CD4-positive, alpha-beta T cell treated with Interleukin-17A for 4 hours (primary cell): ENCODE measurements at places on chromosomes 16 and 17.

GRCh38 chr17:29573558-29573869, 5.0 kb downstream of the TP53I13 start:
- no peak for DNase-seq

- no peak for DNase-seq
Measured at GRCh38 chr17:70353408-70354092, 184.2 kb downstream of the KCNJ2 start.

GRCh38 chr17:44312396-44313104, 4.1 kb downstream of the RUNDC3A start:
- DNase-seq: no peak

- DNase-seq: no peak
Measured at GRCh38 chr17:48630009-48630924, 4.1 kb upstream of the HOXB9 start.

GRCh38 chr16:50372611-50373344, 4.0 kb upstream of the BRD7 start:
- DNase-seq: no peak

DNA sequence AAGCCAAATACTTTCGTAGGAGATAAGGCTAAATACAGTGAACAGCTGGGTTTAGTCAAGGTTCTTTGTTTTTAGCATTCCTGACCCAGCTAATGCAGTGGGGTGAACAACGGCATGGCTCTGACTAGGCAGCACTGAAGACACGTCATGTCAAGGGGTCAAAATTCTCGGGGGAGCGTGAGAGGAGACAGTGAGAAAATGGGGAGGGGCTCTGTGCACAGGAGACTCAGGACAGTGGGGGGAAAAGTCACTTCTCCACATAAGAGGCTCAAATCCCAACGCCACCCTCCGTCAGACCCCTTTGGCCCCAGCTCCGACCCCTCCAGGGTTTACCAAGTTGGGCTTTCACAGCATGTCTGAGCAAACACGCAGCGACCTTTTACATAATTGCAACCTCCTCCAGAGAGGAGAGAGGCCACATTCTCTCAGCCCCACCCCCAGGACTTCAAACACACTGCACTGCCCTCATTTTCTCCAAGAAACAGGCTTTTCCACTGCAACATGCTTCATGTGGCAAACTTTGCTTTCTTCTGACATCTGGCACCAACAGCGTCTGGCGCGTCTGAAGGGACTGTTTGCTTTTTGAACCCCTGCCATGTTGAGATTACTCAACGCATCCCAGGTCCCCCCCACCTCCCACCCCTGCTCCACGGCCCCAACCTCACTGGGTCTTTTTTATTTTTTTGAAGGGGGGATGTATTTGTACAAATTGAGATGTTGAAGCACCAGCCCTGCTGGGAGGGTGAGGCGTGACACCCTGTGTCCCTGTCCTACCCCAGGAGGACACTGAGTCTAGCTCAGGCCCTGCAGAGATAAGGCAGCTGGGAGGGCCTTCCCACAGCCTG, 30.0 kb downstream of the AXIN2 start:
- no peak for DNase-seq

DNA sequence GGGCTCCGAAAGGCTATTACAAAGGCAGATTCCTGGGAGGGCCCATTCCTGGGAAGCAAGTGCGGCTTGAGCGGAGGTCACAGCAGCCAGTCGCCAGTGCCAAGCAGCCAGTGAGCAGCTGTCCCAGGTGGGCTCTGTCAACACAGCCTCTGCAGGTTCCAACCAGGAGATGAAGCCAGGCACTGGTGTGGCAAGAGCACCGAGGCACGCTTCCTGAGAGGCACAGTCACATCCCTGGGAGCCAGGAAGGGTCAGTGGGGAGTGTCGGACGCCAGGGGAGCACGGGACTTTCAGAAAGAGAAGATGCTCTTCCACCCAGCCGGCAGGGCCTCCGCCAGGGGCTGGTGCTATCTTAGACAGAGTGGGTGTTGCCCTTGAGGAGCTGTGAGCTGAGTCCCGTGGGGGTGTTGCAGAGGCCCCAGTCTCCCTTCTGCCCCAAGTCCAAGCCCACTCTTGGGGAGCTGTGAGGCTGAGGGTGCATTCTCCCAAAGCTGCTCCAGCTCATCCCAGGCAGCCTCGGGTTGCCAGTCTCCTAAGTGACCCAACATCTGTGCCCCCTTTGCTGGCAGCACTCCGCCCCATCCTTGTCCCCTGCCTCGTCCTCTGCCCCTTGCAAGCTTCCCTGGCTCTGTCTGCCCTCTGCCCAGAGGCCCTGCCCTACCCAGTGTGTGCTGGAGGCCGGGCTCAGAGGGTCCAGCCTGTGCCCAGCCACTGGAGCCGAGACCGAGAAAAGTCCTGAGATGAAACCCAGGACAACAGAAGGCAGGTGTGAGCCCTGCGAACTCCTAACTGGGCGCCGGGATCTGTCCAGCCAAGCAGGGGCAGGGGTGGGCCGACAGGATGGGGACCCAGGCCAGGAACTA, 6.6 kb downstream of the UBALD1 start:
- DNase-seq: no peak

- peak; percentile 79 for DNase-seq
Measured at GRCh38 chr16:57475711-57476339, 10.5 kb downstream of the DOK4 start.

DNA sequence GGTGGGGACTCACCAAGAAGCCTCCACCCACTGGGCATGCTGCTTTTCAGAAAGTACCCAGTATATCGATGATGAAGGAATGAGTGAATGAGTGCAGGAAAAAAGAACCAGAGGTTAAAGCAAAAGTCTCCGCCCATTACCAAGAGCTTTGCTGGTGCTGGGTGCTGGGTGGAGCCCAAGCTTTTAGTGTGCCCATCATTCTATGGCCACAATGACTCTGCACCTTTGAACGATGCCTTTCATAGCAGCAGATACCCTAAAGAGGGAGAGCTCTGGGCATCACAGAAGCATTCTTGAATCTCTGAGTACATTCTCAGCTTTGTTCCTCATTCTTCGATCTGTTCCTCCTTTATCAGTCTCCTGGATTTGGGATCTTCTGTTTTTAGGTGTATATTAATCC, 450.7 kb upstream of the CCL2 start:
- DNase-seq: no peak

DNA sequence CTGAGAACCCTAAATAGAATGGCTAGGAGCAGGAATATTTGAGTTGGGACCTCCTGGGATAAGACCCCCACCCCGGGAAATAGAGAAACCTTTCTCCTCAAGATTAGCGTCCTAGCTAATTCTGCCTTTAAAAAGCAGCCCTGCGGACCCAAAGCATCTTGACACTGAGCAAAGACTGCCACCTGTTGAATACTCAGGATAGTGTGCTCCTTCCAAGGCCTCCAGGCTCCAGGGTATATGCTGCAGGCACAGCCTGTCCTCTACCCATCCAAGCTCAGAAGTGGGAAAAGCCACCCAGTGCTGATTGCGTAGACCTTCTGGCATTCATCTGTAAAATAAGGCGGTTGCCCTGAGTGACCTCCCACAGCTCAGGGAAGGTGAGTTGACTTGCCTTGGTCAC, 456.2 kb upstream of the DYNLRB2 start:
- peak; percentile 7 for DNase-seq

- peak; percentile 53 for DNase-seq
Measured at GRCh38 chr16:87463722-87464690, 28.8 kb downstream of the ZCCHC14 start.

GRCh38 chr17:81683584-81684441, at the start of the genes ARL16 and HGS:
TSS of gene ARL16 (minus strand) at chr17:81683797. CDS start at chr17:81683753, 44 bp downstream.
TSS of gene HGS (plus strand) at chr17:81684011. CDS start at chr17:81684067, 56 bp downstream.
- peak; percentile 97 for DNase-seq

GRCh38 chr16:87653234-87653633, 50.9 kb downstream of the JPH3 start:
- DNase-seq: no peak

- DNase-seq: no peak
Measured at GRCh38 chr17:79613195-79613772, 2.4 kb upstream of the RBFOX3 start.

GRCh38 chr17:70608193-70608592, 438.9 kb downstream of the KCNJ2 start:
- no peak for DNase-seq

- DNase-seq: peak; percentile 79
Measured at GRCh38 chr17:56593086-56593645, 333 bp upstream of the NOG start.

GRCh38 chr16:30762991-30763725, 1.0 kb downstream of the RNF40 start:
- DNase-seq: no peak

GRCh38 chr16:50657241-50657640, 23.9 kb downstream of the SNX20 start:
- DNase-seq: no peak

DNA sequence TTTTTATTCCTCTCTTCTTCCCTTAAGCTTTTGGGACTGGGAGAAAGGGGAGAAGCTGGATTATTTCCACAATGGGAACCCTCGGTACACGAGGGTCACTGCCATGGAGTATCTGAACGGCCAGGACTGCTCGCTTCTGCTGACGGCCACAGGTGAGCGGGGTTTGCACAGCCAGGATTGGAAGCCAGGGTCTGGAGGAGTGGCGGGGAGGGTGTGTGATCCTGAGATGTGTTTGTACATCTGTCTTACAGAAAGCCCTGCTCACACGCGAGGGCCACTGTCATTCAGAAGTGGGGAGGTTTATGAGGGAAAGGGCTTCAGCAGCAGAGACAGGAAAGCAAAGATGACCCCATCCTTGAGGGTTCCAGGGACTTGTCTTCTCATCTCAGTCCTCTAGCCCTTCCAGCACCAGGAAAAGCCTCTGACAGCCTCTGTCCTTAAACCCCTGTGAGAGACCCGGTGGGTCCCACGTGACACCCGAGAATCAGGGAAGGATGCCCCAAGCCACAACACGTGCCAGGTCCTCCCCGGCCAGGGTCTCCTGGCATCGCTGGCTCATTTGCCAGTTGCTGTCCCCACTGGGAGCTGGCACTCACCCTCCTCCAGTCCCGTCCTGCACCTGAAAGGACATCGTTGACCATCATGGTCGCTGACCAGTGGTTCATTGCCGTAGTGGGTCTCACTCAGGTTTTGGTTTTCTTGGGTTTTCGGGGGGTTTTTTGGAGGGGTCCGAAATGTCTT, 44.3 kb upstream of the CHMP6 start:
- no peak for DNase-seq

GRCh38 chr17:77456951-77457548, 316.3 kb downstream of the SEC14L1 start:
- DNase-seq: peak; percentile 63

GRCh38 chr16:13835387-13835786, 84.6 kb upstream of the ERCC4 start:
- DNase-seq: no peak

GRCh38 chr16:81987121-81987520, 24.1 kb downstream of the SDR42E1 start:
- DNase-seq: no peak

GRCh38 chr17:78645421-78646295, 68.5 kb upstream of the DNAH17 start:
- peak; percentile 68 for DNase-seq

DNA sequence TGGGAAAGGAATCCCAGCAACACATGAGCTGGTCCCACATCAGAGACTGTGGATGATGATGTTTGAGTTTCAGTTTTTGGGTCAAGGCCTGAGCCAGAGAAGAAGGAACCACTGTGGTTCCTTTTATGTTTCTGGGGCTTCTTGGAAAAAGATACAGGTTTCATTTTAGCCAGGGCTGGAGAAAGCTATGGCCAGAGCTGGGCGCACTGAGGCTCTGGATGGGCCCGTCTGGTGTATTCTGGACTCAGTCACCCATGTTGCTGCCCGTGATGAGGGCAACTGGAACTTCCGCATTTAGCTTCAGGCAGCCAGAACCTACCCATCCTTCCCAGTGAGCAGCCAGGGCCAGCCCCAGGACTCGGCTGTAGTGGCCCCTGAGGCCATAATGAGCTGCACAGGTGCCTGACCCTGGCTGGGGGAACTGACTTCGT, 15.0 kb upstream of the PITPNA start:
- no peak for DNase-seq

DNA sequence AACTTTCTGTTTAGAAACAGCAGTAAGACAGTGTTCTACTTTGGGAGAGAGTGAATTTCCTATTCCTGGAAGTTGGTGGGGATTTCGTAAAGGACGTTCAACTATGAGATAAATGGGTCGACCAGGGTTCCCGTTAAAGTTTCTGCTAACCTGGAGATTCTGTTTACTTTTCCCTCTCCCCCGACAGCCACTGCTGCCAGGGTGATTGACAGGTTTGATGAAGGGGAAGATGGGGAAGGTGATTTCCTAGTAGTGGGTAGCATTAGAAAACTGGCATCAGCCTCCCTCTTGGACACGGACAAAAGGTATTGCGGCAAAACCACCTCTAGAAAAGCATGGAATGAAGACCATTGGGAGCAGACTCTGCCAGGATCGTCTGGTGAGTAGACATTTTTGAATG, 1.3 kb downstream of the AATF start:
- DNase-seq: no peak

GRCh38 chr16:7315813-7316212, 16.8 kb upstream of the RBFOX1 start:
- no peak for DNase-seq

- DNase-seq: no peak
Measured at GRCh38 chr17:17469996-17470395, 6.8 kb upstream of the MED9 start.
